ENCODE measurements at places on chromosomes 13 and 19.

GRCh38 chr13:20514866-20515265 lies 10.8 kb downstream of the CRYL1 start:
- no peak for DNase-seq

DNA sequence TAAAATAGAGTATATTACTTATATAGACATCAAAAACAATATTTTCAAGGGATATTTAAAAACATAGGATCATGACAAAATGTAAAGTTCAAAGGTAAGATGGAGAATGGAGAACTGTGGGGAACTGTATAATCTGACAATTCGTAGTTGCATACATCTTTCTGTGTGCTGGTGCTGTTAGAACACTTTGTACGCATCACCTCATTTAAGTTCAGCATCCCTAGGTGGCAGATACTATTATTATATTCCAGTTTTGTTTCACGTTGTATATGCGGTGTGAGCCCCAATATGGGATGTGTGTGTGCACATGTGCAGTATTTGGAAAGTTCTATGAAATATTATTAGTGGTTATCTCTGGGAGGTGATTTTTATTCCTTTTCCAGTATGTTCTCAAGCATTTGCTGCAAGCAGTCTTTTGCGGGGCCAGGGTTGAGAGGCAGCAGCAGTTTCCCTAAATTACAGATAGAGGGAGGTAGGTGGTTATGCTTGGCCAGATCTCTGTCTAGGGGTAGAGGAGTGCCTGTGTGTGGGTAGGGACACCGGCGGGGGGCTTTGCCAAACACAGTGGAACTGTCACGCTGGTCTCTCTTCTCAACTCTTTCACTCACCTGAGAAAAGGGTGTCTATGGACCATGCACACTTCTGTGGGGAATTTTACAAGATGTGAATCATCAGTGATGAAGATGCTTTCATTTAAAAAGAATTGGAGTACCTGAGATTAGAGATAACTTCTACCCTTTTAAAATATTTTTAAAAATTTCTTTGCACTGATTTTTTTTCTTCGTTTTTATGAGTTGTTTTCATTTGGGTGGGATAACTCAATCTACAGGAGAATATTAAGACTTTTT lies 55.6 kb upstream of the ALOX5AP start:
- peak; percentile 15 for DNase-seq

DNA sequence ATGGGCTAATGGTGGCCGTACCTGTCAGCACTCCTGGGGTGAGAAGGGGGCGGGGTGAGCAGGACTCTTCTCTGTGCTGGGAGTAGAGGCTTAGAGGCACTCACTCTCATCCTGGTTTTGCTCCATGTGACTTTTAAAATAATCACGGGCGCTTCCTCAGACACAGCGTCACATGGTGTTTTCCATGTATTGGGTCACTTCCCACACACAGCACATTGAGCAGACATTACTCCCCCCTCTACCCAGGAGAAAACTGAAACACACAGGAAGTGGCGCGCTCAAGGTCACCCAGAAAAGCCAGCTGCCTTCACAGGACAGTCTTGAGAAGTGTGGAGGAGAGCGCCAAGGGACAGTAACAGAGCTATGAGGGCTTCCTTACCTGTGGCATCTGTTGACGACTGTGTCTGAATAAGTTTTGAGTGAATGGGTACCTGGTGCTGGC lies 23.2 kb downstream of the SPATA13 start:
- no peak for DNase-seq

- DNase-seq: no peak
Observed at GRCh38 chr13:75855216-75855615, 219.1 kb downstream of the LMO7 start.

DNA sequence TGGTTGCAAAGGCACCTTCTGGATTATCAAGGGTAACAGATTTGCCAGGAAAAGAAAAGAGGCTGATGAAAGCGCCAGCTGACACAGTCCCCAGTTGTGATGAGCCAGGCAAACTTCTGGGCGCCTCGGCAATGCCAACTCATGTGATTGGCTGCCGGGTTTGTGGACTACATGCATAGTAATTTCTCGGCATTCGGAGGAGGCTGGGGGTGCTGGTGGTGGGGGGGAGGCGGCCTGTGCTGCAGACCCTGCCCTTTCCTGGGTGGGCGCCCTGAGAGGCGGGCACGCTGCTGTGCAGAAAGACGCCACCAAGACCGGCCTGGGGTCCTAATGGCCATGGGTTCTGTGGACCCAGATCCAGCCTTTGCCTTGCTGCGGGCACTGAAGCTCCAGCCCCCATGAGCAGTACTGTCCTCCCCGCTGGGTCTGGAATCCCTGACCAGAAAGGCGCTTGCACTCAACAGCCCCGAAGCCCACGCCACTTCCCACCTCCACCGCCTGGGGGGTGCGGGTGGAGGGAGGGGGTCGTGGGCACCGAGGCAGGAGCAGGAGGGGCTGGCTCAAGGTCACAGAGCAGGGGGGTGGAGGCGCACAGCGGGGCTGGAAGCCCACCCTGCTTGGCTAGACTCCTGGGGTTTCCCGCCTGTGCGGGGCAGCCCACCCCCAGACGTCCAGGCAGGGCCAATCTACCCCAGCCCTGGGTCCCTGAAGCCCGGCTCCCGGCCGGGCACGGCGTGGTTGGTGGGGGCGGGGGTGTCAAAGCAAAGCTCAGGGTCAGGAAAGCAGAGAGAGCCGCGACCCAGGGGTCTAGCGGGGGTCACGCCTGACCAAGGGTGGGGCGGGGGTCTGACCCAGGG lies 1.0 kb downstream of the DIRAS1 start:
- DNase-seq: no peak

- DNase-seq: no peak
Observed at GRCh38 chr19:33720691-33721682, 75.7 kb upstream of the KCTD15 start.

DNA sequence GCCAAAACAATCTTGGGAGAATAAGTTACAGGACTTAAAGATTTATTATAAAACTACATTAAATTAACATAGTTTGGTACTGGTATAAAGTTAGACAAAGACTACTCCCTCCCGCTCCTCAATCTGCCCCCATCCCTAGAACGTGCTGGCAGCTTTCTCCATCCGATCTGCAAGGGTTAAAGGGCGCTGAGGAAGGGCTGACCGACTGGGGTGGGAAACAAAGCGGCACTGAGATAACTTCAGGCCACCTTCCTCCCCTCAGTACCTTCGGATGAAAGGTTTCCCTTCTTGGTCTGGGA lies 790 bp upstream of the SUGT1 start:
- DNase-seq: peak; percentile 70

DNA sequence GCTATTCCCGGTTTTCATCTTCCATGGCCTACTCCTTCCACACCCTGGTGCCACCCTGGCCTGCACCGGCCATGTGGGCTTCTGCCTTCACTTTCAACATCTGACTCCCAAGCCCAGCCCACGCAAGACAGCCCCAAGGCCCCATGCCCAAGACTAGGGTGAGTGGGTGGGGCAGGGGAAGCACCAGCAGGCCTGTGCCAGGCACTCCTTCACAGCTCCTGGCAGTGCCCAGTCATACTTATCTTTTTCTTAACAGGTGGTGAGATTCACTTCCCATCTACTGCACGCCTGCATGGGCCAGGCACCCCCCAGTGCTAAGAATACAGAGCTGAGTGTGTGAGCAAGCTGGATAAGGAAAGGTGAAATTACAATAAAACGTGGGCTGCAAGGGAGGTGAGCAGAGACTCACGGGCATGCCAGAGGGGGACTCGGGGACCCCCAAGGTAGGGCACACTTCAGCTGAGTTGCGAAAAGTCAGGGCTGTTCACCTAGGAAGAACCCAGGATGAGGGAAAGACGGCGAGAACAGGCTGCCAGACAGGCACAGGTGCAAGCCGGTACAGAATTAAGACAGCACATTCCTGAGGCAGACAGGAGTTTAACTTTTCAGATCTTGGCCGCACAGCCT lies 55.7 kb downstream of the COL4A1 start:
- DNase-seq: no peak

- DNase-seq: no peak
Observed at GRCh38 chr13:73754241-73754640, 380.0 kb downstream of the KLF12 start.

DNA sequence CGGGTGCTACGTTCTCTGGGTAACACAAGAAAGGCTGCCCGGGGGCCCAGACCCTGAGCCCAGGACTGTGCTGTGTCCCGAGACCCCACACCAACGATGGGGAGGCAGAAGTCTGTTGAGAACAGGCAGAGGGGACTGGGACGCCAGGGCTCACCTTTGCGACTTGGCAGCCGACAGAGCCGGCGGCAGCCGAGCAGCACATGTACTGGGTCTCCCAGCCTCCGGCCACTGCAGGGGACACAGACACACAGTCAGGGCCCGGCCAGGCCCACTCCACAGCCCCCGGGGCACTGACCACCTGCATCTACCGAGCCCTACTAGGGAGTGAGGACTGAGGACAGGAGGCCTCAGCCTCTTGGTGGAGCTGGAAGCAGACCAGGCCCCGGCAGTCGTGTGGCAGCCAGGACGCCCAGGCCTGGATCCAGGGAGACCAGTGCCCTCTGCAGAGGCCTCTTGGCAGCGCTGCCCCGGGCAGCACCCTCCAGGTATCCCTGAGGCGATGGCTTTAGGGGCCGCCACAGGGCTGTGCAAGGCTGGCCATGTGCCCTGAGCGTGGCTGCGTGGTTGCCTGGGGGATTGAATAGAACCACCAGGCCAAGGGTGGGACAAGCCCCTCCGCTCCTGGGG lies 5.6 kb upstream of the ATP8B3 start:
- no peak for DNase-seq

- no peak for DNase-seq
Observed at GRCh38 chr13:84025824-84026223, 143.6 kb upstream of the SLITRK1 start.

GRCh38 chr19:49461656-49462055 lies 8.6 kb downstream of the ALDH16A1 start:
- DNase-seq: no peak

GRCh38 chr19:10471909-10472308 lies 31.2 kb downstream of the KEAP1 start:
- peak; percentile 65 for DNase-seq

DNA sequence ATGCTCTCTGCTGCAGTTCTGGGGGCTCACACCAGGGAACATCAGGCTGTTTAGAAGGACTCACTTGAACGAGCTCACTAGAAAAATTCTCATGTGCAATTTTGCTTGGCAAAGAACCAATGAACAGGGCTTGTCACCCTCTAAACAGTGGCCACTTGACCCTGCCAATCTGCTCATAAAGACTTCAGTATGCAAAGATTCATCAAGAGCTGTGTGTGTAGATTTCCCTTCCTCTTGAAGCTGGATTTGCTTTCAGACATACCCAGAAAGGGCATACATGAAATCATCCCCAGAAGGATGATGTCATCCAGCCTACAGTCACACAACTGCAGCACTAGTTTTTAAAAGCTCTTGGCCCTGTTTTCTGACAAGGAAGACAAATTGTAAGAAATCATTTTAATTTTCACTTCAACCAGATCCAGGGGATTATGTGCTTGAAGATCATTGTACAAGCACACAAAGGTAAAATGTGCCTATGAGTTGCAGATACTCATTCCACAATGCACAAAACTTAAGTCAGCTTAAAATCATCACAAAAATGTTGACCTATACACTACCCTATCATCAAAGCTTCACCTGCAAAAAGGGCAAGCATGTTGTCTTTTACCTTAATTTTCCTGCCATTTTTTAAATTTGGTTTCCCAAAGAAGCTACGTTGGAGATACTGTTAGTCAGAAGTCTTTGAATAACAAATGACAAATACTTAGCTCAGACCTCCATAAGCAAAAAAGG lies 5.2 kb upstream of the STK24 start:
- DNase-seq: peak; percentile 44

- no peak for DNase-seq
Observed at GRCh38 chr19:49953416-49953815, 7.6 kb downstream of the SIGLEC11 start.

- DNase-seq: peak; percentile 14
Observed at GRCh38 chr19:2345794-2346663, 14.0 kb upstream of the TMPRSS9 start.

DNA sequence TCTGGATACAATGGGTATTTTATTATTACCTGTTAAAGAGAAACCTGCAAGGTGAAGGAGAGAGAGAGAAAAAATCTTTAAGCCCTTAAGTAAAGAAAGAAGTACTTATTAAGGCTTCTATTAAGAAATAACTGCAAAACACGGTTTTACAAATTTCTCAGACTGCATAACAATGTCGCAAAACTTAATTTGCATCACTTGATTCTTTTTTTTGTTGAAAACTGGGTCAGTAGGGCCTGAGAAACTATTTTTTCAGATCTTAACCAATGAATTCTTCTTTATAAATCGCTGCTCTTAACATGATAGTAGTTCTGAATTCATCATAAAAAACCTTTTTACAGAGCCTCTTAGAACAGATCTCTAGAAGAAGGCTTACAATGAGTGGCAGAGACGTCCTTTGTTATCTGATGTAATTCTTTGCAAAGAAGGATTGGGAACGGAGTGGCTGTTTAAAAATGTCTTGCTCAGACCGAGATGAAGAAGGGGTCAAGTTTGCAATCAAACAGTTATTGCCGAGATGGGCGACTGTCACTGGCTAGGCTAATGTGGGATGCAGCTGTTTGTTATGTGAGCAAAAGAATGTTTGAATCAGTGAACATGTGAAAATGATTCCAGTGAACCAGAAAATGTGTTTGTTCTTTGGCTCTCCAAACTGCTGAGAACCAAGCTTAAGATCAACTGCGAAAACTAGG lies 76.3 kb downstream of the ZNF536 start:
- DNase-seq: no peak

DNA sequence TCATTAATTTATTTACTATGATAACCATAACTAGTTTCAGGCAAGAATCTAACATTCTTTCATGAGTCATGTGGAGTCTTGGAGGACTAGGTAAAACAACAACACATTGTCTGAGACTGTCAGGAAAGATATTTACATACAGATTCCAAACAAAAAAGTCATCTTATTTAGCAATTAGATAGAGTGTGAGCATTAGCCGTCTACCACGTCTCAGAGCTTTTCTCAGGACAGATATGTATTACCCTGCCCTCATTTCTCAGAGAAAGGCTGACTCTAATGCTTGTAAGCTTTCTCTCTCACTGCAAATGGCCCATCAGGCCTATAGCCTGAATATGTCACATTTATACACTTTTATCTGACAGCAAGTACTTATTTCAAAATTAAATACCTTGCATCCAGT lies 312.1 kb upstream of the PCDH20 start:
- DNase-seq: no peak

DNA sequence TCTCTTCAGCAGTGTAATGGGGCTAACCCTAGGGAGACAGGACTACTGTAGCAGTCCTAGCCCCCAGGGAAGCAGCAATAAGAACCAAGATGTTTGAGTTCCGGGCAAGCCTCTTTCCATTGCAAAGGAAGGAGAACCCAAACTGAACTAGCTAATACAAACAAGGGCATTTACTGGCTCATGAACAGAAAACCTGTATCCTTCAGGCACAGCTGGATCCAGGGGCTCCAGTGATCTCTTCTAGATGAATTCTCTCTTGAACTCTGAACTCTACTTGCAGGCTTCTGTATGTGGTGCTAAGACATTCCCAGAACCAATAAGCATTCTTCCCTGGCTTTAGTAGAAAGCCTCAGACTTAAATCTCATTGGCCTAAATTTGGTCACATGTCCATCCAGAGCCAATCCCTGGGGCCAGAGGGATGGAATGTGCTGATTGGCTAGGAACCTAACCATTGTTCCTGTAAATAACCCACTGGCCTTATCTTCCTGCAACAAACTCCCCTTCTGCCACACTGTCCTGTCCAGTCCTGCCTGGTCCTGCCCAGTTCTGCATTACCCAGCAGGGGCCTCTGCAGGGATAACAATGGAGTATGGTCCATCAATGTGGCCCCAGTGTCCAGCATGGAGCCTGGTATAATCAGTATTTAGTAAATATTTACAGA lies 3.9 kb upstream of the PODNL1 start:
- DNase-seq: no peak

- no peak for DNase-seq
Observed at GRCh38 chr13:106105153-106105552, 430.3 kb downstream of the EFNB2 start.

GRCh38 chr19:46713781-46714443 lies 3.0 kb downstream of the PRKD2 start:
- DNase-seq: peak; percentile 73

Measured in NCI-H1417 (cell line).